ENCODE measurements at places on chromosomes 5 and 9.

- DNase-seq: no peak
Measured at GRCh38 chr5:171149333-171149732, 159.7 kb upstream of the TLX3 start.

- no peak for DNase-seq
Measured at GRCh38 chr9:80134487-80134886, 562.7 kb downstream of the TLE4 start.

- DNase-seq: no peak
Measured at GRCh38 chr5:74382987-74383593, 257.4 kb downstream of the ENC1 start.

- no peak for DNase-seq
Measured at GRCh38 chr9:38158628-38159027, 89.6 kb upstream of the SHB start.

DNA sequence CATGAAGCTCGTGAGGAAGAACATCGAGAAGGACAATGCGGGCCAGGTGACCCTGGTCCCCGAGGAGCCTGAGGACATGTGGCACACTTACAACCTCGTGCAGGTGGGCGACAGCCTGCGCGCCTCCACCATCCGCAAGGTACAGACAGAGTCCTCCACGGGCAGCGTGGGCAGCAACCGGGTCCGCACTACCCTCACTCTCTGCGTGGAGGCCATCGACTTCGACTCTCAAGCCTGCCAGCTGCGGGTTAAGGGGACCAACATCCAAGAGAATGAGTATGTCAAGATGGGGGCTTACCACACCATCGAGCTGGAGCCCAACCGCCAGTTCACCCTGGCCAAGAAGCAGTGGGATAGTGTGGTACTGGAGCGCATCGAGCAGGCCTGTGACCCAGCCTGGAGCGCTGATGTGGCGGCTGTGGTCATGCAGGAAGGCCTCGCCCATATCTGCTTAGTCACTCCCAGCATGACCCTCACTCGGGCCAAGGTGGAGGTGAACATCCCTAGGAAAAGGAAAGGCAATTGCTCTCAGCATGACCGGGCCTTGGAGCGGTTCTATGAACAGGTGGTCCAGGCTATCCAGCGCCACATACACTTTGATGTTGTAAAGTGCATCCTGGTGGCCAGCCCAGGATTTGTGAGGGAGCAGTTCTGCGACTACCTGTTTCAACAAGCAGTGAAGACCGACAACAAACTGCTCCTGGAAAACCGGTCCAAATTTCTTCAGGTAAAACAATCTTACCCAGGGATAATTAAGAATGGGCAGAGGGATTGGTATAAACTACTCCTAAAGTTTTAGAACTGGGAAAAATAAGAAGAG is 12.9 kb downstream of the ITGA1 start:
- DNase-seq: no peak

GRCh38 chr9:127555840-127556820 is 55.9 kb upstream of the STXBP1 start:
- no peak for DNase-seq

DNA sequence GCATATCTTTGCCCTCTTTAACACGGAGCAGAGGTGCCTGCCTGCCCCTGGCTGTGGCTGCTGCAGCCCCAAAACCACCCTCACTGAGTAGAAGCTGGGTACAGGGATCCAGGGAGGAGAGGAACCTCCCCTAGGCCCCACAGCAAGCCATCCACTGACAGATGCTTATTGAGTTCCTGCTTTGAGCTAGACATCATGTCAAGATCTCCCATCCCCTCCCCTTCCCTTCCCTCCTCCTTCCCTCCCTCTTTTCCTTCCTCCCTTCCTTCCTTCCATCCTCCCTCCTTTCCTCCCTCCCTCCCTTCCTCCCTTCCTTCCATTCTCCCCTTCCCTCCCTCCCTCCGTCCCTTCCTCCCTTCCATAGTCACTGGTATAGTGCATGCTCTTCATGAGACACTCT is 29.3 kb downstream of the GOLGA2 start:
- no peak for DNase-seq

GRCh38 chr5:151363673-151364072 is 16.3 kb upstream of the SLC36A2 start:
- DNase-seq: peak; percentile 34

DNA sequence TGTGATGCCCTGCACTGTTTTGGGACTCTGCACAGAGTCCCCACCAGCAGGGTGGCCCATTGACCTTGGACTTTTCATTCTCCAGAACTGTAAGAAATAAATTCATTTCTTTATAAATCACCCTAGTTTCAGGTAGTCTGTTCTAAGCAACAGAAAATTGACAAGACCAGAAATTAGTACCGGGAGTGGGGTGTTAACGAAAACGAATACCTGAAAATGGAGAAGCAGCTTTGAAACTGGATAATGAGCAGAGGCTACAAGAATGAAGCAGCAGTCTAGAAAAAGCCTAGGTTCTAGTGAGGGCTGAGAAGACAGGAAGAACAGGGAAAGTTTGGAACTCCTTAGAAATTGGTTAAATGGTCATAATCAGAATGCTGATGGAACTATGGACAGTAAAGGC is 2.1 kb upstream of the MCC start:
- no peak for DNase-seq

GRCh38 chr5:16539169-16539666 is 73.6 kb upstream of the ZNF622 start:
- no peak for DNase-seq

- no peak for DNase-seq
Measured at GRCh38 chr9:137589441-137590122, 730 bp downstream of the ZMYND19 start.

GRCh38 chr9:108212184-108212583 is 643.6 kb downstream of the ACTL7B start:
- no peak for DNase-seq

DNA sequence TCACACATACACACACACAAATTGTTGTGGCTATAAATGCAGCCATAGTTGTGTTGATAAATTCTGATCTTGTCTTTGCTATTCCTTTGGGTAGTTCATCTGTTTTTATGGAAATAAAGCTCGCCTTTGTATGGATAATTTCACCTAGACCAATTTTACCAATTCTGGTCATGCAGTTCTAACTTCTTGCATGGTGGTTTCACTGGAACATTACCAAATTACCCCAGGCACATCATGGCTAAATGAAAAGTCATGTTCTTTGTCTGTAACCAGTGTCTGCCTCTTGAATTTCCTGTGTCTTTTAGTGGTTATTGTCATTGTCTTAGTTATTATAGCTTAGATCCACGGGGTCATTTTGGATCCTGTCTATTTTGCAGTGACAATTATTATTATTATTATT is 50.3 kb upstream of the TMC1 start:
- DNase-seq: no peak

- DNase-seq: no peak
Measured at GRCh38 chr5:144207875-144208444, 37.3 kb downstream of the KCTD16 start.

DNA sequence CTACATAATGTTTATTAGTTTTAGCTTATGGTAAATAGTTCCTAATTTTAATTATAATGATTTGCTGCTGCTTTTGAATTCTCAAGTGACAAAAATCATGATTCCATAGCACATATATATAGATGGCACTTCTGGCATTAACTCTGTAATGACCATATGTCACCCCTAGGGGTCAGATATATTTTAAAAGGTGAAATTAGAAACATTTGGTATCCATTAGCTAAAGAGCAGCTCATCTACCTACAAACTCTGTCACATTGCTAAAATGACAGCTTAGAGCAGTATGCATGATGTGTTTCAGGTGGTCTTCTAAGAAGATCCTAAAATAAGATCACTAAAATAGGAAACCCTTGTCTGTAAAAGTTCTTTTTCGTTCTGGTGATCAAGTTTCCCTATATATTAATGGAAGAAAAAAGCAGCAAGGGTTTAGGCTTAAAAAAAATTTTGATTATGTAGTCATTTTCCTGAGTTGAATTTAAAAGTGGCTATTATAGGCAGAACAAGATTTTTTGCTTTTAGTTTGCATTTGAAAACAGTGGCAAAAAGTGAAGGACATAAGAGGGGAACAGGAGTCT is 157.7 kb upstream of the POU5F2 start:
- DNase-seq: no peak

DNA sequence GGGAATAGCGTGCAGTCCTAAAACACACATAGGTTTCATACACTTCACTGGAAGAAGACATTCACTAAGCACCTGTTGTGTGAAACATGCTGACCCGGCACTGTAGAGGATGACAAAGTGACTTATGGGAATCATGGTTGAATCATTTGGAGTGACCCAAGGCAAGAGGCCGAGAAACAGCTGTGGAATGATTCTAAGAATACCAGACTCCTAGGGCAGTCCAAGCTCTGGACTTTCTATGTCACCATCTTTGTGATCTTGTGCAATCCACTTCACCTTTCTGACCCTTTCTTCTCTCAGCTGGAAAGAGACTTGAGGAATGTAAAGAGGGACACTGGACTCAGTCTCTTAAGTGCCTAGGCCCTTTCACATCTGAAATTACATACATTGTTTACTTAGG is 13.1 kb downstream of the MSANTD3 start:
- DNase-seq: no peak

All from NCI-H2081 treated with DMSO at 0.1 percent for 48 hours (cell line).